Gastrocnemius medialis (tissue), 4 donors: ENCODE measurements at places on chromosomes 2 and 18.

DNA sequence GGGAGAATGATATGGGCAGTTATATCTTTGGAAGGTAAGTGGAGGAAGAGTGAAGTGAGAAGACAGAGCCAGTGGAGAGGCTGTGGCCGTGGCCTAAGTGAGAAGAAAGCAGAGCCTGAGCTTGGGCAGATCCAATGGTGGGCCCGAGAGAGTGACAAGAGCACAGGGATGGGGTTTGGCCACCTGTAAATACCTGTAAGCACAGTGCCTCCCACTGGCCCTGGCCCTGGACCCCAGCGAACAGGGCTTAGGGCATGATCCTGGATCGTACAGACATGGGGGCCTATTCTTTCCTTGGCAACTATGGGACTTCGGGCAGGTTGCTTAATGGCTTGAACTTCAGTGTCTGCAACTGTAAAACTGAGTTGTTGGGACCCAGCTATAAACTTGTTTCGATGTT, 44.1 kb downstream of the MTCL1 start:
- DNase-seq: no peak

DNA sequence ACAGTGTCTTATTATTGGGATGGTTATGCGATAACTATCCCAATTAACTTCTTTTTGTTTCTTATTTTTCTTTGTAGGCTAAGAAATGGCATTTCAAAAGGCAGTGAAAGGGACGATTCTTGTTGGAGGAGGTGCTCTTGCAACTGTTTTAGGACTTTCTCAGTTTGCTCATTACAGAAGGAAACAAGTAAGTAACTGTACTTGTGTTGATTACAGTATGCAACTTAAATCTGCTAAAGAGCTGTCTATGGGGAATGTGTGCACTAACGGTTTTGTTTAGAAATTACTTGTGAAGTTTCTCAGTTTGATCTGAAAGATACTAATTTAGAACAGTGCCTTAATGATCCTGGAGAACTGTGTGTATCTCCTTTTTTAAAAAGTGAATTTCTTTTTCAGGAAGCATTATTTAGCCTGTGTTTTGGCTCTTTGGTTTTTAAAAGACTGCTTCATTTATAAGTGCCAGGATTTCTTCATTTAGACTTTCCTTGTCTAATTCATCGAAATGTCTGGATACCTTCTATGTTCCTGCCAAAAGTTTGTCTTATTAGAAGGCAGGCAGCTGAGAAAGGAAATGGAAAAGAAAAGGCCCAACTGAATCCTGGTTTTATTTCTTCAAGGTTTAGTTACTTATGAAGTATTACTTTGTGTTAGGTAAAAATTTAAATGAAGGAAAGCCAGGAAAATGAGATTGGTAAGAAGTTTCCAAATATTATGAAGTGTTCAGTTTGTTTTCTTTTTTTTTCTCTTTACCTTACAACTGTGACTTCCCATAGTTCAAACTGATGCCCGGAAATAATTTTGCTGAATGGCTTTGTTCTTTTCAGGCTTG, 40.1 kb downstream of the GPD2 start:
- no peak for DNase-seq

DNA sequence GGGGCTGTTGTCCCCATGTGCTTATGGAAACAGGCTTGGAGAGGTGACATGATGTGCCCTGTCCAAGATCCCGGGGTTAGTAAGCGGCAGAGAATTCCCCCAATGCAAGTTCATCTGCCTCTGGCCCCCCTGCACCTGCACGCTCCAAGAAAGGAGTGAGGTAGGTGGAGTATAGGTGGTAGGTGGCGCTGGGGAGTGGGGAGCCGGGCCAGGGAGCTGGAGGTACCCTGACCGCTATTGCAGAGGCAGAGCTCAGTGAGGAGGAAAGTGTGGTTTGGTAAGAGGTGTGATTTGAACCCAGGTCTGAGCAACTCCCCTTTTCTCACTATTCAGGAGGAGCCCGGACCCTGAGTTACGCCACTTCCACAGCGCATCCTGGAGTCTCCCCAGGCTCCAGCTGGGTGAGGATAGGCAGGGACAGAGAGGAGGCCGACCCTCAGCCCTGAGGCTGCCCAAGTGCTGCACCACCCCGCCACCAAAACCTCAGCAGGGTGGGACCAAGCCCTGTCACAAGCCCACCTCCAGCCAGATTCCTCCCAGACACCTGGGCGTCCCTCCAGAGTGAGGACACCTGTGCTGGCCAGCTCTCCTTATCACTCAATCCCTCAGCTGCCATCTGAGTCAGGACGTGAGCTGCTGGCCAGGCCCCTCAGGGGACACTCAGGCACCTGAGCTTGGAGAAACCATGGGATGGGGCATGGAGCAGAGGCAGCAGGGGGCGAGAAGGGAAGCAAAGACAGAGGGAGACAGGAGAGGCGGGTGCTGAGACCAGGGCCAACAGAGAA, 5.6 kb downstream of the HAAO start:
- DNase-seq: no peak

- no peak for DNase-seq
Observed at GRCh38 chr2:138104071-138104470, 139.8 kb downstream of the HNMT start.

- DNase-seq: no peak
Observed at GRCh38 chr18:75204269-75204731, 4.6 kb downstream of the PTGR3 start.
